ENCODE measurements at places on chromosomes 5 and 9. TPM values are rescaled to one million over a fixed set of nuclear protein-coding genes. Genes with fewer than 3 reads are reported as not detected.

GRCh38 chr5:106862450-106863193 is 808.1 kb downstream of the EFNA5 start:
- no peaks in the 10 kb centered on the region for H3K36me3 ChIP-seq
- peaks cover 22% of the 10 kb centered on the region for H3K4me1 ChIP-seq
- peaks cover 7% of the 10 kb centered on the region for H3K27me3 ChIP-seq
- DNase-seq: no peak
- no peak overlapping the region for H3K27ac ChIP-seq
- H3K4me3 ChIP-seq: no peak overlapping the region

GRCh38 chr5:144644317-144644716 is 473.6 kb downstream of the KCTD16 start:
- H3K27me3 ChIP-seq: peaks cover 2% of the 10 kb centered on the region
- H3K4me3 ChIP-seq: no peak overlapping the region
- H3K4me1 ChIP-seq: no peaks in the 10 kb centered on the region
- DNase-seq: no peak
- H3K36me3 ChIP-seq: no peaks in the 10 kb centered on the region

DNA sequence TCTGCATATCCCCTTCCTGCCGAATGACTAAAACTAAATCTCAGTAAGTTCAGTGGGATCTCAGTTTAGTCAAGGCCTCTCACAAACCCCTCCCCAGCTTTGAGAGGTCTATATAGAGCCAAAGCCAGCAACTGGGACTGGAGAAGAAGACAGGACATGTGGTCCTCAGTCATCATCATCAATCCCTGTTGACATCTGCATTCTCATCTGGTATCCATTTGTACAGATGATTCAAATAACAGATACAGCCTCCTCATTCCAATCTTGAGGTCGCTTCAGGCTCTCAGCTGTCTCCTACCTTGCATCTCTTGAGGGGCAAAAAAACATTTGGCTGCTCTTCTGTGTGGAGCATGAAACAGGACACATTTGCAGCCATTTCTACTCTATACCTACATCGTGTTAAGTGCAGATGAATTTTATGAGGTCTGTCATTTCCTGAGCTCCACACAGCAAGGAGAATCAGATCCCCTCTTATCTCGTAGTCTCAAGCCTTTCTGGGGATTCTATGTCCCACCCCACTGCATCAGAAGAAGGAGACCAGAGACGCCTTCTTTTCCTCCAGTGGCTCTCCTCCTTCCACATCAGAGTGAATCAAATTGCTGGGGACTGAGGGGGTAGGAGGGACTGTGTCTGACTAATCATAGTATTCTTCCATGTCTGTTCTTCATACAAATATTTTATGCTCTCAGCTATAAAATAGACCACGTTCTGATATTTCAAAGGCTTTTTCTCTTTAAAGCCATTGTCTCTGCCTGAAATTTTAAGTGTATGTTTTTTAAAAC is 4.7 kb upstream of the RECK start:
- H3K27ac ChIP-seq: no peak overlapping the region
- DNase-seq: no peak
- H3K4me3 ChIP-seq: no peak overlapping the region
- H3K27me3 ChIP-seq: no peaks in the 10 kb centered on the region
- peaks cover 4% of the 10 kb centered on the region for H3K4me1 ChIP-seq

DNA sequence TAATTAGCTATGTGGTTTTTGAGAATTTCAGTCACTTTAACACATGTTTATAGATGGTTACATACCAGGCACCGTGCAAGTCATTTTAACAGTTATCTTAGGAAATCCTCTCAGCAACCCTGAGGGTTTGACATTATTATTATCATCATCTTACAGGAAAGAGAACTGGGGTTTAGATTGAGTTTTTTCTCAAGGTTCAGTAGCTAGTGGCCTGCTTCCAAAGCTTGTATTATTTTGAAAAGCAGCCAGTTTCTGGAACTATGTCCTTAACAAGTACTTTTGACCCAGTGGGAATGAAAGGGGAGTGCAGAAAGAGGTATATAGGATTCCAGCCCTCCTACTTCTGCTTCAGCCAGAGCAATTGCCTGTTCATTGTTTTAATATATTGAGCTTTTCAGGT is 157.5 kb downstream of the COMMD10 start:
- H3K4me1 ChIP-seq: no peaks in the 10 kb centered on the region
- no peak for DNase-seq
- H3K36me3 ChIP-seq: peaks cover 26% of the 10 kb centered on the region
- H3K27ac ChIP-seq: no peak overlapping the region
- H3K27me3 ChIP-seq: no peaks in the 10 kb centered on the region

DELE1 gene
- polyA plus RNA-seq: 47.1 TPM

GRCh38 chr5:179176571-179177230 is 116.5 kb downstream of the ZNF354C start:
- no peak for DNase-seq
- no peaks in the 10 kb centered on the region for H3K36me3 ChIP-seq
- H3K4me3 ChIP-seq: no peak overlapping the region
- H3K27me3 ChIP-seq: no peaks in the 10 kb centered on the region
- H3K27ac ChIP-seq: no peak overlapping the region
- no peaks in the 10 kb centered on the region for H3K4me1 ChIP-seq

IFNA13 gene
- not detected for polyA plus RNA-seq

TSLP gene
- polyA plus RNA-seq: not detected
